ENCODE measurements at places on chromosomes 11 and 22.
A peak's percentile ranks its signal among the peaks of the same experiment; 100 is the strongest.

DNA sequence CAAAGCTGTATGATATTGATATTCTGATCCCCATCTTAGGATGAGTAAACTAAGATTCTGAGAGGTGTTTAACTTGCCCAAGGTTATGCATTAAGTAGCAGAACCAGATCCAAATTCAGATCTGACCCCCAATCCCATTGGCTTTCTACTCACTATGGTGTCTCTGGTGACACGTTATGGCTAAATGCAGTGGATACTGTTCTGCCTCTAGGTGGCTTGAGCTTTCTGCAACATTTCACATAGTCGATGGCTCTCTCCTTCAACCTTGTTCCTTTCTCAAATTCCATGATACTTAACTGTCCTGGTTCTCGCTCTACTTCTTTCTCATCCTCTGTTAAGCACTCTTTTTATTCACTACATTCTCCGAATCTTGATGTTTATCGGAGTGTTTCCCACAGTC, 9.4 kb downstream of the C11orf97 start:
- DNase-seq = no peak

DNA sequence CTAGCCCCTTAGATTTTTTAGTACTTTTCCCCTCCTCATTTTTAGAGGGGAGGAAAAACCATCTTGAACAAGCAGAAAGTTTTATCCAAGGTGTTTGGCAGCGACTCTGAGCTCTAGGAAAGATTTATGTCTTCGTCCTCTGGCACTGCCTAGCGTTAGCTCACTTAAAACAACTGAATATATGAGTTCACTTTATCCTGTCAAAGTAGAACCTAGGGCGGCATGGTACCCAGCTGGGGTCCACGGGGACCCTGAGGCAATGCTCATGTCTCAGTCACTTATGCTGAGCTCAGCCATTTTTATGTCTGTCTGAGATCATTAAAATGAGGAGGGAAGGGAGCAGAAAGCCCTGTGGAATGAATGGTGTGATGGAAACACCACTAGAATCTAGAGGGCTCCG, 14.2 kb upstream of the VSIG10L2 start:
- no peak for DNase-seq

GRCh38 chr11:109957601-109958000, 135.6 kb upstream of the ZC3H12C start:
- no peak for DNase-seq

DNA sequence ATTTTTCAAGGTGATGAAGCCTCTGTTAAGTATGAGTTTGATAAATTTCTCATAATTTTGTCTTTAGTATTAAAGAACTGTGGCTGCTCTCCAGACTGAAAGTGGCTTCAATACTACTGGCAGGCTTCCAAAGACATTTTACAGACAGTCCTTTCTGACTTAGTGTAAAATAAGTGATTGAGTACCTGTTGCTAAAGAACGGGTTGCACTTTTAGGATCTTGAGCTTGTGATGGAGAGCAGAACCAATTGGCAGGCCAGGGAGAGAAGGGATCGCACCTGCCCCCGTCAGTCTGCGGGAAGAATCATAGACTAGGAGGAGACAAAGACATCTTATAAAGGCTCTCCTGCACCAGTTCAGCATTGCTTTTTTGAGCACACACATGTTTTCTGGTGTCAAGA, 4.4 kb downstream of the NCAM1 start:
- DNase-seq = no peak

- DNase-seq = peak; percentile 78
Observed at GRCh38 chr11:73288873-73289707, 17.0 kb downstream of the P2RY6 start.

DNA sequence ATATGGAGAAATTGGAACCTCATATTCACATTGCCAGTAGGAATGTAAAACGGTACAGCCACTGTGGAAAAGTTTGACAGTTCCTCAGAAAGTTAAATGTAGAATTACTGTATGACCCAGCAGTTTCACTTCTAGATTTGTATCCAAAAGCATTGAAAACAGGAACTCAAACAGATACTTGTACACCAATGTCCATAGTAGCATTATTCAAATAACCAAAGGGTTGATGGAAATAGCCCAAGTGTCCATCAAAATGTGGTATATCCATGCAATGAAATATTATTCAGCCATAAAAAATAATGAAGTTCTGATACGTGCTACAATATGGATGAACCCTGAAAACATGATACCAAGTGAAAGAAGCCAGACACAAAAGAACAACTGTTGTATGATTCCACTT, 17.8 kb downstream of the PRRG4 start:
- DNase-seq = no peak

DNA sequence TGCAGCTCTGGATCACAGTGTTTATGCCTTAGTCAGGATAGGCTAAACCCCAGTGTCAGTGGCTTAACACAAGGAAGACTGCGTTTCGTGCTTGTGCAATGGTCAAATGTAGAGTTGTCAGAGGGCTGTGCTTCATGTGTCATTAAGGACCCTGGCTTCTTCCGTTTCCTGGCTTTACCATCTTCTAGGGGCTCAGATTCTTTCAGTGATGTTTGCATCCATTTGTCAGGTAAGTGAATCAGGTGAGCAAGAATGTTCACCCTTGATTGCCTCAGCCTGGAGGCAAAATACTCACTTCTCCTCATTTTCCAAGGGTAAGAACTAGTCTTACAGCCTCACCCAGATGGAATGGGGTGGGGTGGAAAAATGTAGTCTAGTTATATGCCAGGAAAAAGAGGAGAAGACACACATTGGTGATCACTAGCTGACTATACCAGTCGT, 20.5 kb upstream of the AMOTL1 start:
- DNase-seq = no peak

- no peak for DNase-seq
Observed at GRCh38 chr11:65445604-65446445, 23.2 kb downstream of the NEAT1 start.

DNA sequence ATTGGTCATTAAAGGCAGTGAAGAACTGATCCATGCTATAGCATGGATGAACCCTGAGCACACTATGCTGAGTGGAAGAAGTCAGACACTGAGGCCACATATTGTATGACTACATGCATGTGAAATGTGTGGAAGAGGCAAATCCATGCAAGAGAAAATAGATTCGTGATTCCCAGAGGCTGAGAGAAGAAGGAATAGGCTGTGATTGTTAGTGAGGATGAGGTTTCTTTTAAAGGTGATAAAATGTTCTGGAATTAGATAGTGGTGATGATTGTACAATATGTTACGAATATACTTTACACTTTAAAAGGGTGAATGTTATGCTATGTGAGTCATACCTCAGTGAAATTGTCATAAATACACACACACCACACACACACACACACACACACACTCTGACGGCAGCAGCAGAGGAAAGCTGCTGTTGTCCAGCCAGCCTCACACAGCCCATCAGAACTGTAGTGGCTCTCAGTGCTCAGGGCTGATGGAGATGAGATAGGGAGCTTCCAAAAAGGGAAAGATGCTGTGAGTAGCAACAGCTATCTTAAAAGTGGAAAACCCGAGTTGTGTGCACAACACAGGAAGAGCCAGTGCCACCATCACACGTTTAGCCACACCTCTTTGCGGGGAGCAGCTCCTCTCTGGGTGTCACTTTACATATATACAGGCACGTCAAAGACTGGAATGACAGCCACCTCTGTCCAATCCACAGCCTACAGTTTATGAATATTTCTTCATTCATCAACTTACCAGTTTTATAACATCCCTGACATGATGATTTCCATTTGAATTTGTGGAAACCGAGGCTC, 153.0 kb downstream of the SPATA19 start:
- DNase-seq = no peak

GRCh38 chr22:44427611-44428470, 70.2 kb downstream of the RTL6 start:
- DNase-seq = no peak

GRCh38 chr11:34181856-34182405, 76.5 kb downstream of the NAT10 start:
- no peak for DNase-seq

DNA sequence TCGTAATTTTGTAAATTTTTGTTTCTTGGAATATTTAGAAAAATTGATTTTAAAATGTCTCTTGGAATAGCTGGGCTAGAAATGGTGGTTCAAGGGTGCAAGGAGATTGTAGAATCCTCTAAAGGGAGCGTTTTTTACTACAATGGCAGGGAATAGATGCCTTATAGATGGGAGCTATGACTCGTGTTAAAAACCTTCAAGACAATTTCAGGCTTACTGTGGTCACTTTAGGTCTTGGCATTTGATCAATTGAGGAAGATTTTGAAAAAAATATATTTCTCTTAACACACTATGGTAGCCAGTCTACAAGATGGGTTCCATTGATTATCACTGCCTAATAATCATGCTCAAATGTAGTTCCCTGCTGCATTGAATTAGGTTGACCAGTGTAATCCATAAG, 25.0 kb downstream of the METTL15 start:
- no peak for DNase-seq

DNA sequence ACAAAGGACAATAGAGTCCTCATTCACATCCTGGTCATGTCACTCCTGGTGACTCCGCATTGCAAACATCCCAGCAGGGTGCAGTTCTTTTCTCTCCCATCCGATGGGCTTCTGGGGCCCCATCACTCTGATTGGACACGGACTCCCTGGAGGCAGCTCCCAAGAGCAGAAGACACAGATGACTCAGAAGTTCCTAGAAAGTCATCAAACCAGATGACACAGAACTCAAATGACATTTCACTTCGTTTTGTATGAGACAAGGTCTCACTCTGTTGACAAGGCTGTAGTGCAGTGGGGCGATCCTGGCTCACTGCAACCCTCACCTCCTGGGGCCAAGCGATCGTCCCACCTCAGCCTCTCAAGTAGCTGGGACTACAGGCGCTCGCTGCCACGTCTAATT, 33.2 kb downstream of the ZNF195 start:
- DNase-seq = no peak

GRCh38 chr11:112632866-112633505, 328.2 kb upstream of the NCAM1 start:
- no peak for DNase-seq

DNA sequence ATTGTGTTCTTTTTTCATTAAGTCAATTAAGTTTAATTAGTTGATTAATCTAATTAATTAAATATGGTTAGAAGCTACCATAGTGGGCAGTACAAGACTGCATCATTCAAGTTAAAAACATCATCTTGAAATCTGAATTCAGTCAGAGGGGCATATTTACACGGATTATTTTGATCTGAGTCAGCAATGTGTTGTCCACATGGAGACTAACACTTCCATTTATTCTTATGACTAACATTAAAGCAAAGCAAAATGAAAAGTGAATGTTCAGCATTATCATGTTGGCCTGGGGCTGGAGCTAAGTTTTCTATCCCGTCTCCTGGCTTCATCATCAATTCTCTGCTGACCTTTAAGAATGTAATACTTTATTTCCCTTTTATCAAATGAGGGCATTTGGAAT, 17.3 kb downstream of the FLI1 start:
- DNase-seq = no peak

DNA sequence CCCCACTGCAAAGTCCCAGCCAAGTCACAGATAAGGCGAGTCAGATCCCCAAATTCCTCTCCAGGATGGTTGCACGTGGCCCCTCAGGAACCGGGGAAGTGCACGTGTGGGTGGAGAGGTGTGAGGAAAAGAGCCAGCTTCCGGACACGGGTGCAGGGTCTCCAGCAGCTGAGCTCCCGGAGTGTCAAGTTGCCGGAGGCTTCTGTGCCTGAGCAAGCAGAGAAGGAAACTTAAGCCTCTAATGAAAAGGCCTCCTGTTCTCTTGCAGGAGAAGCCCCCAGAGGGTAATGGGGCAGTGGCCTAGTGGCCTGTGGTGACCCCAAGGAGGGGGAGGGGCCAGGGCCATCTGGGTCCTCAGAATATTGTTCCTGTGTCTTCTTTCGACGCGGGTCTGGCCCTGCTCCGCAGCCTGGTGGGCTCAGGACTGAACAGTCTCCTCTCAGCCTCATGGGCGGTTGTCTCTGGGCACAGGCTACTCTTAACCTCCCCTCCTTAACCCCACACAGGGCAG, 147.9 kb downstream of the FEZ1 start:
- no peak for DNase-seq

GRCh38 chr11:32088117-32088941, 2.5 kb upstream of the RCN1 start:
- DNase-seq = no peak

GRCh38 chr22:38728871-38729796, 23.4 kb downstream of the GTPBP1 start:
- DNase-seq = no peak

GRCh38 chr11:2258501-2259465, 11.6 kb downstream of the ASCL2 start:
- DNase-seq = no peak

DNA sequence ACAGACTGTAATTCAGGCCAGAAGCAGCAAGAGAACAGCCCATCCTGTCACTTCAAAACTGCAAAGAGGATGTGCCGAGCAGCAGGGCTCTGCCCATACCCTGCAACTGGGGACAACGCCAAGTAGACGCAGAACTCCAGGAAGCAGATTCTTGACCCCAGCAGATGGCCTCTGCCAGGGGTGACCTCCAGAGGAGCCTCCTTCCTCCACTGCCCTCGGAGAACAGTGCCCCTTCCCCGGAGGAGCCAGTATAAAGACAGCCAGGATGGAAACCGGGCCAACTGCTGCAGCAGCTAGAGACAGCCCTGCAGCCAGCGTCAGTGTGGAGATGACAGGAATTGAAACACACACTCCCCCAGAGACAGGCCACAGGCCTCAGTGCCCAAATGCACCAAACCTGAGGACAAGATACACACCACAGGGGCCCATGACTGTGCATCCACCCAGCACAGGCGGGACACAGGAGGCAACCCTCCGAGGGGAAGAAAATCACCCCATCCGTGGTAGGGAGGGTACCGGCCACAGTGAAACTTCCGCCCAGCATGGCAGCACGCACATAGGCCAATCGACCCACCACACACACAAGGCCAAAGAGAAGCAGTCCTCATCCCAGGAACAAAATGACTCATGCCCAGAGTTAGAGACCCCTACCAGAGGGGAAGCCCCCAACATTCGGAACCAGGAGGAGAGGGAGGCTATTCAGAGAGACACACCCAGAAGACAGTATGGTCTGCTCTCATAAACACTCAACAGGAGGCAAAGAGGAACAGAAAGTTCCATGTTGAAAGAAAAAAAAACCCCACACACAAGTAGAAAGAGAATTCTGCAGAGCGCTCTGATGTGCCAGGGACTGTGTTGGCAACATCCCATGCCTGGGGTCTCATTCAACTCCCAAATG, 5.6 kb downstream of the AHNAK start:
- DNase-seq = no peak

DNA sequence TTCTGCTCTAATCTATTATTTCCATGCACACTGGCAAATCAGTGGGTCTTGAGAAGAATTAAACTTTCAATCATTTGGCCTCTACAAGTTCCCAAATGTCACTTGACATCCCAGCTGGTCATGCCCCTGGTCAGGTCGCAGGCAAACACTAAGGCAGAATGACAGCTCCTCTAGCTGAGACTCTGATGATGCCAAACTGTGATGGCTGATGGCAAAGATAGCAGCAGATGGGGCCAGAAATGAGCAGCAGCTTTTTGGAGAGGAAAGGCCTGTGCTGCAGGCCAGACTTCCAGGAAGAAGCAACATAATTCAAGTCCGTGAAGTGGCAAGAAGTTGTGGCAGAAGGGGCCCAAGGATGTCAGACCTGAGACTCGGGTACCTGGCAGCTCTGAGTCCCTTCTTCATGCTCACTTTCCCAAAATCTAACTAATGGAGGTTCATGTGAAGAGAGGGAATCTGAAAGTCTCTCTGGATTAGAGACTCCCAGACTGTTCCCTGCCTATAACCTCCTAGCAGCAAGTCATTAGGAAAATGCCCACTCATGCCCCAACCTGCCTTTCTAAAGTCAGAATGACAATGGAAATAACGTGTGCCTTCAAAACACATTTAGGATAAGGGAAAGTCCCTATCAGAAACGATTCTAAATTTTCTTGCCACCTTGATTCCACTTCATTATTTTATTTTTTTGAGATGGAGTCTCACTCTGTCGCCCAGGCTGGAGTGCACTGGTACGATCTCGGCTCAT, 9.4 kb upstream of the PMM1 start:
- DNase-seq = no peak

GRCh38 chr11:68461575-68461917, 994 bp downstream of the PPP6R3 start:
- DNase-seq = no peak

Data from hypothalamus (tissue), 51 donors.